ENCODE measurements at places on chromosomes 7 and 10.

DNA sequence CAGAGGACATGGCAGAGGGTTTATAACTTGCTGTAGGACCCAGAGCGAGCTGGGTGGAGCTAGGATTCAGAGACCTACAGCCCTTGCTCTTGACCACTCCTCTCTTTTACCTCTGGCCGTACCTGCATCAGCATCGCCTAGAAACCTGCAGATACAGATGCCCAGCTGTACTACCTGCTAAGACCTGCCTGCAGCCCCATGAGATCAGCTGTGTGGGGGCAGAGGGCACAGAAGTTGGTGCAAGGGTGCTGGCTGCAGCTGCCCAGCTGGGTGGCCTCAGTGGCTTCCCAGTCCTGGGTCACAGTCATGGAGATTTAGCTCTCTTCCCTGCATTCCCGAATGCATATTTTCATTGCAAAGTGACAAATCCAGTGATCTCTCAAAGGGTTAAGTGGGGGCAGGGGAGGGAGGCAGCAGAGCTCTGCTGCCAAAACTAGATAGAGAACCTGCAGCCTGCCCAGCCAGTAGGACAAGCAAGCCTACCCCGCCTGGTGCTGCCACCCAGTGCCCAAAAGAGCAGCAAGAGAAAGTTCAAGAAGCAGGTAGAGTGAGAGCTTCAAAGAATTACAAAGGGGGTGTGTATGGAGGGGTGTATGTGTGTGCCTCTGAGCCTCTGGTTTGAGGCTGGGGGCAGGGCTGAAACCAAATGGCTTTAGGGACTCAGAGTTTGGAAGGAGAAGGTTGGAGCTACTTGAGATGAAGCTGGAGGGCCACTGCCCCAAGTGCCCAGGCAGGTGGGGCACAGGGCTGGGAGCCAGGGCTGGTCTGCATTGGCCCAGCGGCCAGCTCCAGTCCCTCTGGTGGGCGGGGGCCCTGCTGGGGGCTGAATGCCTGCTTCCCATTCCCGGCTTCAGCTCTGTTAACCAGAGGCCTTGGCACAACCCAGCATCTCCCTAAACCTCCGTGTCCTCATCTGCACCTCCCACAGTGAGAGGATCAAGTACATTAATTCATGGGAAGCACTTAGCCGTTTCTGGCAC is 6.9 kb downstream of the FAM241B start:
- no peak for DNase-seq

GRCh38 chr7:111835066-111835465 is 272.8 kb upstream of the IMMP2L start:
- DNase-seq, result no peak

- peak; percentile 35 for DNase-seq
Observed at GRCh38 chr7:91949221-91950009, 8.8 kb downstream of the AKAP9 start.

DNA sequence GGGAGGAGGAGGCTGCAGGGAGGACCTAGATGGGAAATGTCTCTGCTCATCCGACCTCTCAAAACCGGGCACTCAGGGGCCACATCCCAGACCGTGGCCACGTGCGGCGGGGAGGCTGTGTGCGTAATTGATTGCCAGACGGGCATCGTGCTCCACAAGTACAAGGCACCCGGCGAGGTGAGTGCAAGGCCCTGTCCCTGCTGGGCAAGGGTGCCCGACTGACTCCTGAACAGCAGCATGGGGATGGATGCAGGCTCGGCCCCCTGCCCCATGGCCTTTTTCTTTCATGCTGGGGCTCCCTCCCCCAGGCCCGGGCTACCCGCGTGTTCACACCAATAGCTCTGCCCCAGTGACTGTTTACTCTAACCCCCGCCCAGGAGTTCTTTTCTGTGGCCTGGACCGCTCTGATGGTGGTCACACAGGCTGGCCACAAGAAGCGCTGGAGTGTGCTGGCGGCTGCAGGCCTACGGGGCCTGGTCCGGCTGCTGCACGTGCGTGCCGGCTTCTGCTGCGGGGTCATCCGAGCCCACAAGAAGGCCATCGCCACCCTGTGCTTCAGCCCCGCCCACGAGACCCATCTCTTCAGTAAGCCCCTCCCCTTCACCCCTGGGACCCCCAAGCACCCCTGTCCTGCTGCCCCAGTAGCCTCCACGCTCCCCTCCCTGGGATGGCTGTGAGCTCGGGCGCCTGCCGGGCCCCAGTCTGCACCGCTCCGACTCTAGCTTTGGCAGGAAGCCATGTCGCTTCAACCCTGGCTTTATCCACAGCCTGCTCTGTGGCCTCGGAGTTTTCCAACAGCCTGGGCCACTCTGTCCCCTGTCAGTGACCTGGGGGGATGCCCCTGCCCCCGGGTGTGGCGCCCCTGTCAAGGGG is 3.9 kb downstream of the LRWD1 start:
- DNase-seq, result no peak

DNA sequence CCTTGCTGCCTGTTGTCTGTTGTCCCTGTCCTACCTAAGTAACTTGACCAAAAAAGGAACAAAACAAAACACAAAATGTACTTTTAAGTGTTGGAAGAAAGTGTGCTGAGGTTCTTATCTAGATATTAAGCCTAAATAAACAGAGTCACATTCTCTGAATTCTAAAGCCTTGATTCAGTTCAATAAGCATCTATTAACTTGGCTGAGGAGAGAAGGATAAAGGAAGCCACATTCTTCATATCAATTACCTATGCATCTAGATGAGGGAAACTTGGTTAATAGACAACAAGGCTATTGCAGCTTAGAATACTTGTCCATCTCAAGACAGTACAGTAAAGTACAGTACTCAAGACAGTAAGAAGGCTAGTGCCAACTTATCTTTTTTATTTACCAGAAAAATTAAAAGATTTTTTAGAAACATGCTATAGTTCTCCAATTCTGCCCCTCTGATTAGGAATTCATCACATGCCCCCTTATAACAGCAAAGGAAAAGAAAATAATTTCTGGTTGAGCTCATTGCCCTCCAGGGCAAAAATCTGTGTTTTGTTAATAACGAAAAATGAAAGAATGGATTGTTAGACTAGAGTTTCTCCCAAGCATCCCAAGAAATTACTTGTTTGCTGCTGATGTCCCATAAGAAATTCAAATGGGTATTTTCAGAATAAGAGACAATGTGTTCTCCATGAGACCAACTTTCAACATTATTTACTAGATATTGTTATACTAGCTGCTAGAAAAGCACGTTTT is 546.5 kb upstream of the SEMA3D start:
- DNase-seq, result no peak

- no peak for DNase-seq
Observed at GRCh38 chr10:24681572-24682088, 42.1 kb downstream of the ARHGAP21 start.

GRCh38 chr10:124688889-124689670 is 55.1 kb downstream of the FAM53B start:
- peak; percentile 95 for DNase-seq

DNA sequence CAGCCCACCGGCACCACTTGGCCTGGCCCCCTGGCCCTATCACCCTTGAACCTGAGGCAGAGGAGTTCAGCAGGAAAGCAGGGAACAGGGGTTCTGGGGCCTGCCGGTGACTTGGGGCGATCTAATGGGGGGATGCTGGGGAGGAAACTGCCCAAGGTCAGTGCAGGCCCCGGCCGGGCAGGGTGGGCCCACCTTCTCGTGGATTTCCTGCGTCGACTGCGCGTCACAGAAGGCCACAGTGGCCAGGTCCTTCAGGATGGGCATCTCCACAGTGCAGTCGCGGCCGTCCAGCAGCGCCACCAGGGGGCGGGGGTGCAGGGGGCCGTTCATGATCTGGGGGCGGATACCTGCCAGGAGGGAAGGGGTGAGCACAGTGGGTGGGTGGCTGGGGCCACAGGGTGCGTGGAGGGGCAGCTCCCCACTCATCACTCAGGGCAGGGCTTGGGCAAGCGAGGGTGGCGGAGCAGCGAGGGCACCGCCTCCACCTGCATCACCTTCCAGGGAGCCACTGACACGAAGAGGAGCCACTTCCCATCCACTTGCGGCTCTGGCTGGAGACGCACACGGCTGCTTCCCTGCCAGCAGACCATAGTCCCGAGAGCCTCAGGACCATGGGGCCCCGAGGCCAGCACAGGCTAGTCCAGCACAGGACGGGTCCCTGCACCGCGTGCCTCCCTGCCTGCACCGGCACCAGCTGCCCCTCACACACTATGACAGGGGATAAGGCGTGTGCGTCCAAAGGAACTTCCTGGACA is 61.4 kb downstream of the ZRANB1 start:
- no peak for DNase-seq

DNA sequence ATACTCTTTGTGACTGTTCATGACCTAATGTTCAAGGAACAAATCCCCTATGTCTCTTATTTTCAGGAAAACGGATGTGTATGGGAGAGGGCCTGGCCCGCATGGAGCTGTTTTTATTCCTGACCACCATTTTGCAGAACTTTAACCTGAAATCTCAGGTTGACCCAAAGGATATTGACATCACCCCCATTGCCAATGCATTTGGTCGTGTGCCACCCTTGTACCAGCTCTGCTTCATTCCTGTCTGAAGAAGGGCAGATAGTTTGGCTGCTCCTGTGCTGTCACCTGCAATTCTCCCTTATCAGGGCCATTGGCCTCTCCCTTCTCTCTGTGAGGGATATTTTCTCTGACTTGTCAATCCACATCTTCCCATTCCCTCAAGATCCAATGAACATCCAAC is 27.3 kb upstream of the CYP2C19 start:
- no peak for DNase-seq

GRCh38 chr7:73981933-73982332 is 46.0 kb upstream of the ELN start:
- no peak for DNase-seq
